CD4-positive, alpha-beta T cell treated with Interleukin-10 for 1 hour (primary cell): ENCODE measurements at places on chromosomes 2 and 18.

- DNase-seq, result no peak
These were observed 23.3 kb downstream of the PHLPP1 start for GRCh38 chr18:62738639-62739038.

DNA sequence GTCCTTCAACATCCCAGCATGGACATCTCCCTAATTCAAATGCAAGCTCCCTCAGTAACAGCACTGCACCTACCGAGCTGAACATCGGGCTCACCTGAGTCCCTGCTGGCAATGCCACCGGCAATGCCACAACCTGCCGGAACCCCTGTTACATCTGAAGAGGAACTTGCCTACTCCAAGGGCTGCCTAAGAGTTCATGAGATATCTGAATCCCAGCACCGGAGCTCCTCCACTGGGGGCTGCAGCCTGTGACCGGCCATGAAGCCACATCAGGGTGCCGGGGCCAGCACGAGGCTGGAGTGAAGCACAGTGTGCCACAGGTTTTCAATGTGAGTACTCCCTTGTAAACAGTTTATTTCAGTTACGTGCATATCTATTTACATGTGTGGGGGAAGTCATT, 152.9 kb downstream of the EIPR1 start:
- DNase-seq, result no peak

- no peak for DNase-seq
These were observed 21.9 kb downstream of the SERPINB12 start for GRCh38 chr18:63564021-63564420.

- DNase-seq, result no peak
These were observed 31.4 kb downstream of the ATF2 start for GRCh38 chr2:175136334-175137215.

DNA sequence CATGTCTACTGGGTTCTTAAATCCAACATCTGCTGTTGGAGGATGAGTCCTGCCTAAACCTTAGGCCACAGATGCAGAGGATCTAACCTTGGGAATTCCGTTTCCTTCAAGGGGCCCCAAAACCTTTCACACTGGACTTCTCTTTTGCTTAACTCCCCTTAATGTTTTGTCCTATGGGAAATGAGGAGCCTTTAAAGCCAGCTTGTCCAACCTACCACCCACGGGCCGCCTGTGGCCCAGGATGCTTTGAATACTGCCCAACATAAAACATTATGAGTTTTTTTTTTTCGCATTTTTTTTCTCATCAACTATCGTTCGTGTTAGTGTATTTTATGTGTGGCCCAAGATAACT, 157.2 kb upstream of the SLC1A4 start:
- no peak for DNase-seq

GRCh38 chr2:72993147-72993932, 76.0 kb downstream of the EMX1 start:
- peak; percentile 60 for DNase-seq

- DNase-seq, result no peak
These were observed 248.5 kb downstream of the PRKCE start for GRCh38 chr2:45899926-45900325.

GRCh38 chr2:25297738-25298137, 44.0 kb downstream of the DNMT3A start:
- no peak for DNase-seq

DNA sequence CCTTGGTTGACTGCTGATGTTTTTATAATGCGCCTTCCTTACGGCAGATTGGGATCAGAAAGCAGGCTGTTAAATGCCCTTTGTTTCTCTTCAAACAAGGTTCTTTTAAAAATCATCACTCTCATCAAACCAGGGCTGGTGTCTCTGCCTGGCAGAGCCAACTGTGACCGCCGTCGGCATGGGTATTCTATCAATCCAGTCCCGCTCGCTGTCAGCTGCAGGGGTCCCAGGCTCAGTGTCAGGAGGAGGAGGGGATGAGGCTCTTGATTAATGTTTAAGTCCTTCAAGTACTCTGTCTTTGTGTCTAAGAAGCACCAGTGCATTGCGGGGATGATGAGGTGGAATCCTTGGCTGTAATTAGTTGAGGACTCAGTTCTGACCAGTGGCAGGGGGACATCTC, 348.1 kb downstream of the RNF144A start:
- no peak for DNase-seq
